Mesenteric fat pad (tissue), 1 donor: ENCODE measurements at places on chromosomes 3 and 15. TPM values are rescaled to one million over a fixed set of nuclear protein-coding genes. Genes with fewer than 3 reads are reported as not detected.

- DNase-seq: no peak
These were observed 12.4 kb upstream of the RAB11A start for GRCh38 chr15:65856821-65857455.

- DNase-seq: no peak
These were observed 189.8 kb downstream of the NTRK3 start for GRCh38 chr15:88066636-88067330.

DNA sequence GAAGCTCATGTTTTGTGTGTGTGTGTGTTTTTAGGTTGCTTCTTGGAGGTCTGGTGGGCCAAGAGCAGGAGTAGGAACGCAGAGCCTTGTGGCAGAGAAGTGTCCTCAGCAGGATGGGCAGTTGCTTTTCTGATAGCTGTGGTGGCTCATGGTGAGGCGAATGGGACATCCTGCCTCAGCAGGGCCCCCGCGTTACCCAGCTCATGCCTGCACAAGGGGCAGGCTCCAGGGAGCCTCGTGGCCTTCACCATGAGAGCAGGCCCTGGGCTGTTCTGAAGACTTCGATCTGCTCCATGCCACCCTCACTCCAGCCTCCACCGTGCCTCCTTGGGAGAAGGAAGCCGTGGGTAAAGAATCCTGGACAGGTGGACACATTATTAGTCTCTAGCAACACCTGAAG, 33.4 kb upstream of the CTXND1 start:
- DNase-seq: no peak

- no peak for DNase-seq
These were observed 166.0 kb downstream of the ARRDC4 start for GRCh38 chr15:98126326-98127085.

DNA sequence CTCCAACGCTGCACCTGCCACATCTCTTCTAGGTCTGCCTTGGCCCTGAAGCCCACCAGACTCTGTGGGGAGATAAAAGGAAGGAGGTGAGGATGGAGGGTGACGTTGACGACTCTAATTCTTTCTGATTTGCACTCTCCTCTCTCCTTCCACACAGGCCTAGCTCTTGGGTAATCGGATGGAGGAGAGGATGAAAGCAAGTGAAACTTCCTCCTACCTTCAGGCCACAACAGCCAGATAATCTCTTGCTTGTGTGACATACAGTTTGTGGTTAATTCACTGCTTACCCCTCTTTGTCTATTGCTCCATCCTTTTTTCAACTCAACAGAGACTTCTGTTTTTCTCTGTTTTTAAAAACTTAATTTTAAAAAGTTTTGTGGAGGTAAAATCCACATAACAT, 208.1 kb downstream of the SV2B start:
- DNase-seq: no peak

DNA sequence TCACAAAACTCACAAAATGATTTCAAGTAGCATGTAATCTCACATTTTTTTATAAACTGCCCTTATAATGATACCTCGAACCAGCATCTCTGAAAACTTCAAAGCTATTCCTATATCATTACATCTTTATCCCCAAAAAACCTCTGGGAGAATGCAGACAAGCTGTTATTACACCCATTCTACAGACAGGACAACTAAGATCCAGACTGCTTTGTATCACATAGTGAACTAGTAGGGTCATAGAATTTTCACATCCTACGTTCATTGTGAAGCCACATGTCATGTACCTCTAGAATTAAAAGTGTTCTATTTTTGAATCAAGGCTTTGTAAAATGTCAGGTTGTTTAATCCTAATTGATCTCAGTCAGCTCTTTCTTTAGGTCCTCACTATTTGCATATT, 98.7 kb upstream of the RAP2B start:
- no peak for DNase-seq

Gene FBXO40
- total RNA-seq: 0.13 TPM

Gene DUOXA1
- total RNA-seq: 1.8 TPM

GRCh38 chr3:138378990-138379389, 30.6 kb downstream of the MRAS start:
- no peak for DNase-seq

Gene THBS1
- total RNA-seq: 4,139 TPM

DNA sequence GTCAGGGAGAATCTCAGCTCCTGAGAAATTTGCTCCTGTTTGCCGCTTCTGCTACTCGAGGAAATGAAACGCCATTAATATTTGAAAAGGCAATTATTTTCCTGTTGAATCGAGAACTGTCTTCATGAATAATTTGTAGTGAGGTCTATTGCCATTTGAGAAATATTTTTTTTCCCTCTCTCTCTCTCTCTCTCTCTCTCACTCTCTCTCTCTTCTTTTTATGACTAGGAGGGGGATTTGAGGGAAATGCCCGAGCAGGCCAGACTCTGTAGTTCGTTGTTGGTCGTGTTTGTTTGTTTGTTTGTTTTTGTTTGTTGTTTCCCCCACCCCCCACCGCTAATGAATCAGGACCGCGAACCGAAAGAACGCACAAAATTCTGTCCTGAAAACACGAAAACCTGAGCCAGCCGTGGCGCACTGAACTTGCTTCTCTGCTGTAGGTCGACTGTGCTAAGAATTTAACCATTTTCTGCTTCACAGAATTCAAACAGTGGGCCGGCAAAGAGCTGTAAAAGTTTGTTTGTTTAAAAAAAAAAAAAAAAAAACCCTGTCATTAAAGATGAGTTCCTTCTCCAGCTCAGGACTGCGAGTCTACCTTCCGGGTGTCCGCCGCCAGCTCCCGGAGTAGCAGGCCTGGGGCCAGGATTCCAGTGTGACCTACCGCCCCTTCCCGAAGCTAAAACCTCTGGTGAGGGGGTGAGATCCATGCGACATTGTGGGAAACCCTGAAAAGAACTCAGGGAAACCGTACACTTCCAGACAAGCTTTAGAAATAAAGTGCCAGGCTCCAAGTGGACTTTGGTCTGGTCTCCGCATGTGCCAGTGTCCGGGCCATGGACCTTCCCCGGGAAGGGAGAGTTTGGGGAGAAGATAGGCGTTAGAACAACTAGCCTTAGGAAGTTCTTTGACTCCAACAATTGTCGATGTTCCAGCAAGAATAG, 12.1 kb downstream of the ZIC4 start:
- no peak for DNase-seq

- no peak for DNase-seq
These were observed 236.6 kb upstream of the TLE3 start for GRCh38 chr15:70334286-70334685.

- no peak for DNase-seq
These were observed 113.5 kb upstream of the ALCAM start for GRCh38 chr3:105253225-105253624.

Gene DNAH12
- 0.06 TPM for total RNA-seq

DNA sequence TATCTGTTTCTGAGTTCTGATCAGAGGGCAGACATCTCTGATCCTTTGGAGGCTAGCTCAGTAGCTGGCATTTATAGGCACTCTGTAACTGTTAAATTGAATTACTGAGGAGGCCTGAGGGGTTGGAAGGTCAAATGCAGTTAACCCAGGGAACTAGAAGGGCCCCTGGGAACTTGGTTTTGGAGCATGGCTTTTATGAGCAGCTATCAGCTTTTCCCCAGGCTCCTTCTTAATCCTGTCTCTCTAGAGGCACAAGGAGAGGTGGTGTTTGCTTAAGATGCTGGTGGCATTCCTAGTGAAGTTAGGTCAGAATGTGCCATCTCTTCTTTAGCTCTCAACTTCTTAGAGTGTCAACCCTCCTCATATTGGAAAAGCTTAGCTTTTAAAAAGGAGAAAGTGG, 128.9 kb downstream of the LPP start:
- DNase-seq: no peak

- no peak for DNase-seq
These were observed 78.1 kb upstream of the AKAP13 start for GRCh38 chr15:85302271-85302670.

GRCh38 chr3:89049119-89049518, 58.3 kb upstream of the EPHA3 start:
- no peak for DNase-seq

DNA sequence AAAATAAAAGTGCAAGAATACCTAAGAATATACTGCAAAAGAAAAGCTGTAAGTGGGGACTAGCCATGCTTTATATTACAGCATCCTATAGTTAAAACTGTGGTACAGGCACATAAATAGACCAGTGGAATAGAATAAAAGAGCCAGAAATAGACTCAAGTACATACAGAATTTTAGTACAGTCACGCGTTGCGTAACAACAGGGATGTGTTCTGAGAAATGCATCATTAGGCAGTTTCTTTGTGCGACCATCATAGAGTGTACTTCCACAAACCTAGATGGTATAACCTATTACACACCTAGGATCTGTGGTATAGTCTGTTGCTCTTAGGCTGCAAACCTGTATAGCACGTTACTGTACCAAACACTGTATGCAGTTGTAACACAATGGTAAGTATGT, 61.8 kb downstream of the PCCB start:
- DNase-seq: no peak

DNA sequence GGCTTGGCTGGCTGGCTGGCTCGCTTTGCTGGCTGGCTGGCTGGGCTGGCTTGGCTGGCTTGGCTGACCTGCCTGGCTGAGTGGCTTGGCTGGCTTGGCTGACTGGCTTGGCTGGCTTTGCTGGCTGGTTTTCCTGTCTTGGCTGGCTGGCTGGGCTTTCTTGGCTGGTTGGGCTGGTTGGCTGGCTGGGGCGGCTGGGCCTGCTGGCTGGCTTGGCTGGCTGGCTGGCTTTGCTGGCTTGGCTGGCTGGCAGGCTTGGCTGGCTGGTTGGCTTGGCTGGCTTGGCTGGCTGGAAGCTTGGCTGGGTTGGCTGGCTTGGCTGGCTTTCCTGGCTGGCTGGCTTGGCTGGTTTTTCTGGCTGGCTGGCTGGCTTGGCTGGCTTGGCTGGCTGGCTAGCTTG, 435.6 kb downstream of the GOLGA6L6 start:
- DNase-seq: peak; percentile 89

Gene AP3B2
- 0.84 TPM for total RNA-seq

GRCh38 chr15:73809728-73810501, 56.8 kb upstream of the INSYN1 start:
- DNase-seq: no peak

Gene SERINC4
- total RNA-seq: 0.22 TPM

Gene UQCC5
- 23.2 TPM for total RNA-seq

GRCh38 chr3:132628157-132628556, 31.1 kb downstream of the ACKR4 start:
- DNase-seq: no peak

DNA sequence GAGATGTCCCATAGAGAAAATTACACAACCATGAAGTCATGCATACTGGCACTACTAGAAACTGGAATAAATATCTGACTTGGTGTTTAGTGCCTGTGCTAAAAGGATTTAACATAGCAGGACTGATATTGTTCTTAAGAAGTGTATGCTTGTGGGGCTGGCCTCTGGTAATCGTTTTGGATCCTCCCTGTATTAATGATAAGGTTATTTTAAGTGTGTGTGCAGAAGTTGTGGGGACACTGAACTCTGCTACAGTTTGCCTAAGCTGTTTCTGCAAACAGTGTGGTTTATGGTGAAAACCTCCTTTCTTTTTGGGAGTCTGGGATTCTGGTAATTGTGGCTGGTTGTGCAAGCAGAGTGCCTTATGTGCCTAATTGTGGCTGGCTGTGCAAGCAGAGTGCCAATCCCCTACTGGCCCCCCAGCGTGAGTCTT, 120.8 kb downstream of the CLASP2 start:
- DNase-seq: no peak

DNA sequence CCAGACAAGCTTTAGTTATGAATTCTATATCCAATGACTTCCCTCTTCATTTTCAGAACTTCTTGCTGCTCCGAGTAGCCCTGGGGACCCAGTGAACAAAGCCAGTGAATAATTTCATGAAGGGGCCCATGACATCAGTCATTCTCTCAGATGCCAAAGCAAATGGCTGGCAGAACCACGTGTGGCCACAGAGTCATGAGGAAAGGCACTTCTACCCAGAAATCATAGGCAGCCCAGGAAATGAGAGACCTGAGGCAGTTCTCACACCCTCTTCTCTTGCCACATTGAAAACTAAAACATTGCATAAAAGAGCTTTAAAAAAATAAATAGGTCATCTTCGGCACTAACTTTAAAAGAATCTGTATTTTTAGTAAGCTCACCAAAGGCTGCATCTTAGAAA, 4.3 kb upstream of the UACA start:
- no peak for DNase-seq

DNA sequence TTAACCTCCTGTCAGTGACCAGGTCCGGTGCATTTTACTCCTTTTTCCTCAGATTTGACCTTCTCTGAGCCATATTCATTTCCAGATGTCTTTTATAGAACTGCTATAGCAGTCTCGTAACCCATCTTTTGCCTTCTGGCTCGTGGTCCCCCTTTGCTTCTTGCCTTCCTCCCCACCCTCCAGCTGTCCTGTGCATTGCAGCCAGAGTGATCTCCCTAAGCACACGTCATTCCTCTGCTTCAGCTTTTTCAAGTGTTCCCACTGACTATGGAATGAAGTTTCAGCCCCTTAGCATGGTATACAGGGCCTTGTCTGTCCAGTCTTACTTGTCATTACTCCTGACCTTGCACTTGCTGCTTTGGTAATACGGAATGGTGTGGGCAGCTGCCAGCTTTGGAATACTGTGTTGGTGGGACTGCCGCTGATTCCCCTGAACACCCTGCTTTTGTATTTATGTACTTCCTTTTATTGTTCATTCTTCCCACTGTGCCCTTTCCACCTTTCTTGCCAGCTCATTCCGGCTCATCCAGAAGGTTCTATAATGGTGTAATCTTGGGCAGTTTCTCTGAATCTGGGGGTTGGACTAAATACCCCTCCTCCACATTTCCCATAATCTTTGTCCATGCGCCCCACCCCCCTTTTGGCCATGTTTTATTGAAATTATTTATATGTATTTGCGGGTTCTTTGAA, 38.9 kb downstream of the SLC25A26 start:
- DNase-seq: no peak

DNA sequence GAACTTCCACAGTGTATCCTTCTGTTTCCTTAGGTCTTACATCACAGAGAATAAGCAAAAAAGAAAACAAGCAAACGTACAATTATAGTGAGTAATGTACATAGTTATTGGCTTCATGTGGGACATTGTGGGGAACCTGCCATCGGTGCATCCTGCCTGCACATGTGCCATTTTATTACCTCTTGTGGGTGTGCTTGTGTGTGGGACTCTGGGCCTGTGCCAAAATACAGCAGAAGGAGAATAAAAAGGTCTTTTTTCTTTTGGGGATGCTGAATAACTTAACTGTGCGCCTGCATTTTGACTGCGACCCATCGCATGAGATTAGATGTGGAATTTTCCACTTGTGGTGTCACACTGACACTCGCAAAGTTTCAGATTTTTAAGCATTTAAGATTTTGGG, 169.6 kb upstream of the DCBLD2 start:
- DNase-seq: no peak

DNA sequence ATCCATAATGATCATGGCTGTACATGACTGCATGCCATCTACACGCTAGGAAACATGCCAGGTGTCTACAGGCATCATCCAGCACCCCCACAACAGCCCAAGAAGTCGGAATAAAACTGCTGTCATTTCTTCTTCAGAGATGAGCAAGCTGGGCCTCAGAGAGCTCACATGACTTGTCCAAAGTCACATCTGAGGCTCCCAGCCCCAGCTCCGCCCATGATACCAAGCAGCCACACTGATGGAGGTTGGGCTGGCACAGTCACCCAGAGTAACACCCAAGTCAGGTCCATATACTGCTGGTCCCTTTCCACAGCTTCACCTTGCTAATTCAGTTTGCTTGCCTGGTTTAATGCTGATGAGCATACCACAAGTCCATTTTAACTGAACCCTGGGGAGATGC, 116.6 kb downstream of the SEC22A start:
- no peak for DNase-seq
